ENCODE measurements at places on chromosomes 3 and 15. TPM values are rescaled to one million over a fixed set of nuclear protein-coding genes. Genes with fewer than 3 reads are reported as not detected.
A peak's percentile ranks its signal among the peaks of the same experiment; 100 is the strongest.

- no peak for DNase-seq
Observed at GRCh38 chr15:65529762-65530317, 423 bp upstream of the HACD3 start.

GRCh38 chr3:139529662-139530061 lies 9.9 kb downstream of the RBP1 start:
- DNase-seq = no peak

DNA sequence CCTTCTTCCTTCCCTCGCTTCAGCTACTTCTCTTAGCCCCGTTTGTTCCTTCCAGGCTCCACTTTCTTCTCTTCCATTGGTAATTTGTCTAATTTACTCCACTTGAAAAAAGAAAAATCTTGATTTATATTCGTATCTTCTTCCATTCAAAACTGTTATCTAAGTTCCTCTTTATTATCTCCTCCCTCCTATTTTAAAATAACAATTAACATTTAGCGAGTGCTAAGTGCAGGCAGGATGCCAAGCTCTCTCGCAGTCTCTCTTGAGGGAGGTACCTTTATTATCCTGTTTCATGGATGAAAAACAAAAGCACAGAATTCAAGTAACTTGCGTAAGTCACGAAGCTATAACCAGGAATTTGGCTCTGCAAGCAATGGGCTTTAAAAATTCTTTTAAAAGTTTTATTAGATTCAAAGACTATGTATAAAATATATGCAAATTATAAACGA lies 418.9 kb upstream of the NAALADL2 start:
- no peak for DNase-seq

- no peak for DNase-seq
Observed at GRCh38 chr3:182509844-182510460, 283.4 kb upstream of the ATP11B start.

GRCh38 chr3:172094621-172095557 lies 55.5 kb downstream of the FNDC3B start:
- DNase-seq = no peak

GRCh38 chr3:29319262-29319661 lies 38.4 kb downstream of the RBMS3 start:
- no peak for DNase-seq

DNA sequence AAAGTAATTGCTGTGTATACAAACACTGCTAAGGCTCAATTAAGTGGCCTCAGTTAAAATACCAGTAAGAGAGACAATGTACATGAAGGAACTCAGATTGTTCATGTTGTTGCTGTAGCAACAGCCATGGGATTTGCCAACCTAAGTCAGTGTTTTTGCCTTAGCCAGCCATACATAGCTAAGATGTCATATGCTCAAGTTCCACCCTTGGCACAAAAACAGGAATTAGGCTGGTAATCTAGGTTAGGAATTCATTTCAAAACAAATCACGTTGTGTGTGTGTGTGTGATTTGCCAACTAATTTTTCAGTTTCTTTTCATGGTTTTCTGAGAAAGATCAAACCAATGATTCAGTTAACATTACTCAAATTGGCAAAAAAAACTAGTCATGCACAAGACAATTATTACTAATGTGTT lies 143.7 kb upstream of the KCNMB2 start:
- no peak for DNase-seq

DNA sequence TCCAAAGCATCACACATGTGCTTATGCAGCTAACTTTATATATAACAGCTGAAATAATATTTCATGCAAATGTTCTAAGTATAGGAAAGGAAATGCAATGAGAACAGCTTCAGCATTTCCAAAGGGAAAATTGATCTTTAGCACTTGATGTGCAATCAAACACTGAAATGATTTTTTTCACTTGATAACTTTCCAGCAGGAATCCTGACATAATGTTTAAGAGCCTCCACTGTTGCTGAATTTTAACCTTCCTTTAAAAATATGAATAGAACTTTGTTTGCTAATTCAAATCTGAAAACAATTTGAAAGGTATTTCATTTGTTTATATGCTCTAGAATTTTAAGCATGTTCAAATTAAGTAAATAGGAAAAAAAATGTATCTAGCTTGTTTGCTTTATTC lies 96.9 kb upstream of the STRIT1 start:
- DNase-seq = no peak

GRCh38 chr15:68450192-68450591 lies 18.2 kb upstream of the ITGA11 start:
- no peak for DNase-seq

- DNase-seq = no peak
Observed at GRCh38 chr15:40306371-40306770, 1.4 kb downstream of the PLCB2 start.

GRCh38 chr3:112965656-112966055 lies 9.2 kb downstream of the CD200R1 start:
- no peak for DNase-seq

- DNase-seq = no peak
Observed at GRCh38 chr15:41160639-41161315, 44.7 kb upstream of the INO80 start.

- DNase-seq = no peak
Observed at GRCh38 chr15:55434989-55435825, 26.9 kb downstream of the PIERCE2 start.

GRCh38 chr3:61452535-61453090 lies 108.8 kb upstream of the PTPRG start:
- no peak for DNase-seq

DNA sequence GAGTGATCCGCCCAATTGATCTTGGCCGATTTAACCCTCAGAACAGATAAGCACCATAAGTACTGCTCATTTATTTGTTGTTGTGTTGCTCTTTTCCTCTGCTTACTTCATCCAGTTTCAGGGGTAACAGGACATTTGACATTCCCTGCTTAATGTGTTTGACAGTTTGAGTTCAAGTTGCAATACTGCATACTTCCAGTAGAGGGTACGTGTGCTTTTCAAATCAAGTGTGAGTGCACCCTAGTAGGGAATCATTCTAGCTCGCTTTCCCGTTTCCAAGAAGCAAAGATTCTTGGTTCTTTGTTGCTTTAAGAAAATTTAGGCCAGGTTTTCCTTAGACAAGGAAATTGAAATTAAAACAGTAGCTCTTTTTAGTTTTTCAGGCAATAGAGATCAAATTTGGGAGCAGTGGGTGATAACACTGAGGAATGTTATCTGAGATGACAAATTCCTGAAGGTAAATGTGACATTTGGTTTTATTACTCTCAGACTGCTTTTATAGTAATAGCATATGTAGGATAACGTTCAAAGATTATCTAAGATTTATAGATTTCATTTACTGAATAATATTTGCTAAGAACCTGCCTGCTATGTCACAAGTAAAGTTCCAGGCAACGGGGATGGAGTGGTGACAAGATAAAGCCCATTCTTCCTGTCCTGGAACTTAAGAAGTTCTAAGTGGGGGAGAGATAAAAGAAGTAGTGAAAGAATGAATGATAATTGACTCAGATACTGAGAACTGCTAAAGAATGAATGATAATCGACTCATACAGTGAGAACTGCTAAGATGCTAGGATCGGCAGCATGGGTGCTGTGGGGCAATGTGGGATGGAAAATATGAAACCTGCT lies 73.3 kb downstream of the SYNPR start:
- DNase-seq = no peak

- no peak for DNase-seq
Observed at GRCh38 chr3:64291956-64292355, 66.7 kb upstream of the PRICKLE2 start.

DNA sequence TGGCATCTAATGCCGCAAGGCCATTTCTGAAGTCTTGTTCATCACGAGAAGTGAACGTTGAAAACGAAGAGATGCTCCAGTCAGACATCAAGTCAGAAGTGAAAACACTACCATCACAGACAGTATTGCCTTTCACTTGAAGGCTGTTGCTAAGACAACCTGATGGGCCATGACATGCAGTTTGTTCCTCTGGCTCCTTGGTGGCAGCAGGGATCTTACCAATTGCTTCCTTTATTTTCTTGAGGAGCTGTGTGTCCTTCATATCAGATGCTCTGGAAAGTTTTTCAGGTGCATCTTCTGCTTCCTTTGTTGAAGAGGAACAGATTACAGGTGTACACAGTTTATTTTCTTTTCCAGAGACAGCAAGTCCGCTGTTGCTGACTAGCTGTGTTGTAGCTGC lies 30.7 kb upstream of the MYLK start:
- no peak for DNase-seq

GRCh38 chr3:84946240-84946639 lies 12.5 kb upstream of the CADM2 start:
- no peak for DNase-seq

DNA sequence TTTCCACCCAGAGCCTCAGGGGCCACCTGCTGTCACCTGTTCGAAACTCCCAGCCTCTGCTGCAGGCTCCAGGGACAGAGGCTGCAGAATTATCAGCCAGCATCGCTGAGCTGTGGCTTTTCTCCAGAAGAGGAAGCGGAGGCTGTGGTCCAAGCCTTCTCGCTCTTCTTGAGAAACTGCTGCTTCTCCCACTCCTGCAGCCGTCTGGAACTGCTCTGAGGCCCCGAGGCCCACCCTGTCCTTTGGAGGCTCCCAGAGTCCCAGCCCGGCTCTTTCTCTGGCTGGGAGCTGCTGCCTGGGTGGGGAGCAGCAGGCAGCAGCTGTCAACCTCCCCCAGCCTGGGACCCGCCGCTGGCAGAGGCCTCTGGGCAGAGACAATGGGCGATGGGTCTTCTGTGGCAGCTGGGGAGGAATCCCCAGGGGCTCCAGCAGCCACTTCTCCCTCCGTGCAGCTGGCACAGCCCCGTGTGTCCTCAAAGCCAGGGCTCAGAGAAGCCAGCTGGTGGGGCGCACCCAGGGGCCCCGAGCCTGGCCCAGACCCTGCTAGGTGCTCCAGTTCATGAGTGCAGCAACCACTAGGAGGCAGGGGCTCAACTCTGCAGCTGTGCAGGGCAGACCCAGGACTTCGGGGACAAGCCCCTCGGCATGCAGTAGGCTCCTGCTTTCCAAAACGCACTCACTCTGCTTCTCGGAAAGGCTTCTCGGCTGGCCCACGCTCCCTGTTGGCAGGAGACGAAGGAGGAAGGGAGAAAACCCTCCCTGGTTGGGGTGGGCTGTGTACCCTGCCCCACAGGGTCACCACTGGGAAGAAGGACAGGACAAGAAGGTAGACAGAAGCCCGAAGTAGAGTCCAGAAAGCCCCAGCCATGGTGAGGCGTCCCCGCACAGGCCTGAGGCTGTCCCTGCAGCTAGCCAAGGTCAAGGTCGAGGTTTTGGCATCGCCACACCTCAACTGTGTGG lies 49.9 kb upstream of the FURIN start:
- peak; percentile 24 for DNase-seq

DNA sequence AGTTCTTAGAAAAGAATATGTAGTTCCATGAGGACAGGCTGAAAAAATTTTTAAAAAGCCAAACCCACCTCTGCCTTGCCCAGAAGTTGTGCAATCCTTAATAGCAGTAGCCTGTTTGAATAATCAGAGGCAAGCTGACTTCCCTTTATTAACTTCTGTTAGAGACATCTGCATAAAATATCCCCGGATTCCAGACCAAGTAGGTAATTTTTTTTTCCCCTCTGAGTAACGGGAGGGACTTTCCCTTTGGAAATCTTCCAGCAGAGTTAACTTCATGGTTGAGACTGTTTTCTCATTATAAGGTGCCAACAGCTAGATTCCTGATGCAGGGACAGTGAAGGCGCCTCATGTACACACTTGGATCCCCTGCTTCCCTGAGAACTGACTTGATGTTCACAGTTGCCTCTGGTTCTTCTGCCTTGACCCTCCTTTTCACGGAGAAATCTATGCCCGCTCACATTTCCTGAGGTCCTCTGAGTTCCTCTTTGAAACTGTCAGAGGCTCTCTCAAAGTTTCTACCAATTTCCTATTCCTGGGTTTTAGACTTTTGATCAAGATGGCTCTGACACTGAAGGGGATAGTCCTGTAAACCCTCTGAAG lies 227.6 kb upstream of the BHLHE40 start:
- no peak for DNase-seq

DNA sequence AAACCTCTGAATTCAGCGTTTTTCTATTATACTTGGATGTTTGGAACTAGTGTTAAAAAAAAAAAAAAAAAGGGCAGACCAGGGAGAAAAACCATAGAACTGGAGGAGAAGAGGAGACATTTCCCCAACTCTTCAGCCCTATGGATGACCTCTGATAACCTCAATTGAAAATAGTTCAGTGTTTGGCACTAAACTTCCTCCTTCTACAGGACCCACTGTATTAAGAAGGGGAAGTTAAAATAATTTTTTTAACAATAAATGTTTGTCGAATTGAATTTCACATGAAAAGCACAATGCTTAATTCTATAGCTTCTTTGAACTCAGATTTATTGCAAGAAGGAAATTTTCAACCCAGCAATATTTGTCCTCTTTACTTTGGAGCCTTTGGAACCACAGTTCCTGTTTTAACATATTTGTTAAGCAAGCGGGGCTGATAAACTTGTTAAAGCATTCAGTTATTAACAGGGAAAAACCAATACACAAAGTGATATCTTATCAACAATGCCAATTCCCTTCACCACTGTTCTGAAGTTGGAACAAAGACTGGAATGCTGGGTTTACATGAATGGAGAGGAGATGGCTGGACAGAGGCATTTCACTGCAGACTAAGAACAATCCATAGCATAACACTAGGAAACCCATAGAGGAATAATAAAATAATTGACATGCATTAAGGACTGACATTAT lies 3.1 kb upstream of the A4GNT start:
- no peak for DNase-seq

- no peak for DNase-seq
Observed at GRCh38 chr3:66598168-66598567, 97.3 kb upstream of the LRIG1 start.

GRCh38 chr15:86850939-86851338 lies 771.3 kb downstream of the AGBL1 start:
- DNase-seq = no peak

GRCh38 chr3:6807967-6808588 lies 52.8 kb upstream of the GRM7 start:
- no peak for DNase-seq

The GRIP2 gene
- total RNA-seq = not detected

The HTR3E gene
- total RNA-seq = not detected

The UPK1B gene
- not detected for total RNA-seq

The CCDC51 gene
- 7.9 TPM for total RNA-seq

The SAXO2 gene
- 1.1 TPM for total RNA-seq

The TMF1 gene
- 46.1 TPM for total RNA-seq

The POLR2H gene
- total RNA-seq = 75.1 TPM

The DNAJB11 gene
- total RNA-seq = 31.7 TPM

Data from T-cell (primary cell).